Activated T-cell treated with anti-CD3 and anti-CD28 coated beads, Interleukin-2, amount 50 U/mL, for 4 hours (primary cell): ENCODE measurements at places on chromosomes 12 and 14.

GRCh38 chr12:66072135-66072534, 58.4 kb downstream of the LLPH start:
- no peak for DNase-seq

DNA sequence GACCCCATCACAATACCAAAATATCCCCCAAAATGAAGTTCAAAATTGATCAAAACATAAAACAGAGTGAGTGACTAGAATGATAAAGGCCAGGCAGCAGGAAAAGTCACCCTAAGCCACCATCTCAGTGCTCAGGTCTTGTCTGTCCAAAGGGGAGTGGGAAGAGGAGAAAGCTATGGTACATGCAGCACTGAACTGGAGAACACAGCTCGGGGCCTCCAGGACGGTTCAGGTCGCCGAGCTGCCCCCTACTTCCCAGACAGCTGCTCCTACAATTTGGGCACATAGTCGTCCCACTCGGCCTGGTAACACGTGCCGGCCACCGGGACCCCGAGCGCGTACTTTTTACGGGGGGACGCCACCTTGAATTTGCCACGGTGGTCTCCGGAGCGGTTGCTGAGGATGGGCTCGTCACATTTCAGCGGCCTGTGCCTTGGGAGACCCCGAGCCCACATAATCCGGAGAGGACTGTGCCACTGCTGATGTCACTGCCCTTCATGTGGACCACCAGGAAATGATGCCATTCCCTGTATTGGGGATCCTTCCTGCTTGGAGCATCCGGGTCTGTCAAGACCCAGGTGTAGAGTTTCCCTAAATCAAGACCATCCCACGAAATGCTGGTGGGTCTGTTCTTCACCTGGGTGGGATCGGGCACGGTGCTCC, 31.6 kb downstream of the AK7 start:
- no peak for DNase-seq

DNA sequence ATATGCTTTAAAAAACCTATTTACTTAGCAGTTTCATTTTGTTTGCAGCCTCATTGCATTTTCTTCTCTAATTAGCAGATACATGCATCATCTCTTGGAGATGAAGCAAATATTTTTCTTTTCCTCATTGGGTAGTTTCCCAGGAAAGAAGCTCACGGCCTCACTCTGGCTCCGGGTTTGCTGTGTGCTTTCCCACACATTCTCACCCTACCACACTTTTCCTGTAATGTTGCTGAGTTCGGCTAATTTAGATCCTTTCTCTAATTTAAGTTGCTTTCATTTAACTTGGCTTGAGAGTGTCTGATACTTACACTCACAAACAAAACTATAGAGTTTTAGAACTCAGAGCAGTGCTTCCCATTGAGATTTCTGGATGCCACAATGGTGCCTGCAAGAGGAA, 928.2 kb downstream of the NRXN3 start:
- no peak for DNase-seq

GRCh38 chr12:74412606-74413230, 124.9 kb upstream of the ATXN7L3B start:
- DNase-seq = no peak

- no peak for DNase-seq
Measured at GRCh38 chr14:34171431-34172172, 220.7 kb upstream of the EGLN3 start.

GRCh38 chr14:68458840-68459469, 333.9 kb downstream of the ZFP36L1 start:
- no peak for DNase-seq

DNA sequence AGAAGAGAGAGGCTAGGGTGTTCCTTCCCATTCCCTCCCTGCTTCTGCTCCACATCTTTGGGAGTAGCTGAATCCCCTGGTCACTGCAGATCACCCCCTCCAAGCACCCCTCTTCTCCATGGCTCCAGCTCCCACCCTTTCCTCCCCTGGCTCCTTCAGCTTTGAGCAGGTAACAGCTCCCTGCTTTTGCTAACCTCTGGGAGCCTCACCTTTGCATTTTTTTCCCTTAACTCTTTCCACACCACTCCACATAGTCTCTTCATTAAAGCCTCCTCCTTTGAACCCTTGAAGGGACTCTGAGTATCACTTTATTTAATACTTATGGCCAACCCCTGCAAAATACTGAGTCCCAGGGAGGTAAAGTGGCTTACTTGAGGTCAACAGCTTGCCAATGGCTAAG, 25.7 kb upstream of the SERPINA6 start:
- DNase-seq = no peak

GRCh38 chr12:7302266-7302986, 1.4 kb upstream of the ACSM4 start:
- DNase-seq = no peak

- no peak for DNase-seq
Measured at GRCh38 chr12:130956009-130956408, 2.3 kb downstream of the ADGRD1 start.

- DNase-seq = no peak
Measured at GRCh38 chr14:38243696-38244240, 12.1 kb downstream of the CLEC14A start.

- no peak for DNase-seq
Measured at GRCh38 chr12:1949771-1950470, 31.5 kb upstream of the CACNA2D4 start.

GRCh38 chr12:131242741-131243496, 289.2 kb downstream of the ADGRD1 start:
- no peak for DNase-seq

- no peak for DNase-seq
Measured at GRCh38 chr12:10362325-10362724, 27.5 kb downstream of the KLRK1 start.

DNA sequence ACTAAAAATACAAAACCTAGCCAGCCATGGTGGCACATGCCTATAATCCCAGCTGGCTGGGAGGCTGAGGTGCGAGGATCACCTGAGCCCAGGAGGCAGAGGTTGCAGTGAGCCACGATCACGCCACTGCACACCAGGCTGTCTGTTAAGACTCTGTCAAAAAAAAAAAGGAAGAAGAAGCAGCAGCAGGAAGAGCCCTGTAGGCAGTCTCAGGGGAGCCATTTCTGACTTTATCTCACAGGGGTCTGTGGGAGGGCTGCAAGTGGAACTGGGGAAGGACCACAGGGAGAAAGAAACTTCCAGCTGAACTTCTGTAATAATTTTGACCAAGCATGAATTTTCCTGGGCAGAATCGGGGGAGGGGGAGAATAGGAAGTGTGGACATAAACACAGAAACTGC, 32.7 kb downstream of the GARIN6 start:
- DNase-seq = no peak

DNA sequence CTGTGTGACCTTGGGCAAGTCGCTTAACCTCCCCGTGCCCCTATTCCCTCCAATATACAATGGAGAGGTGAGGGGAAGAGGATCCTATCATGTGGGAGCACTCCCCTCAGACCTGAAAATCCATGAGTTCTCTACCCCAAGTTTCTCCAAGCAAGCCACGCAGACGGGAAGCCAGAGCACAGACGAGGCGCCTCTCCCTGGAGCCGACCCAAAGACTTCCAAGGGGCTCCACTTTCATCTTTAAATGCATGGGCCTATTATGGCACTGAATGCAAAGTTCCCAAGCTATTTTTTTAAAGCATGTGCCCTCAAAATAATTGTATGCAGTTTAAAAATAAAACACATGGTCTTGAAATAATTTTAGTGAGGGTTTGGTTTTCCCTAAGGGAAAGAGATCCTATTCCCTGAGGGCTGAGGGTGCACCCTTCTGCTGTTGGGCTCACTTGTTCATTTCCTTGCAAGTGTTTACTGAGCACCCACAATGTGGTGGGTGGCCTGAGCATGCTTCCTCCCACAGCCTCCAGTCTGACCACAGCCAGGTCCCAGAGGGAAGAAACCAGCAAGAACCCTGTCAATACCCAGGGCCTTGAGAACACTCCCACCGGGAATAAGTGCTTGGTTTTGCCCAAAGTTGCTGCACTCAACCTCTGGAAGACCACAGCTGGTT, 14.6 kb downstream of the CMKLR1 start:
- DNase-seq = no peak

- DNase-seq = no peak
Measured at GRCh38 chr12:592024-592505, 71.2 kb downstream of the NINJ2 start.

- no peak for DNase-seq
Measured at GRCh38 chr14:100773331-100774163, 46.9 kb downstream of the DLK1 start.

- no peak for DNase-seq
Measured at GRCh38 chr14:76331328-76332011, 44.5 kb upstream of the ESRRB start.

- DNase-seq = no peak
Measured at GRCh38 chr12:33486058-33486457, 46.4 kb upstream of the SYT10 start.

DNA sequence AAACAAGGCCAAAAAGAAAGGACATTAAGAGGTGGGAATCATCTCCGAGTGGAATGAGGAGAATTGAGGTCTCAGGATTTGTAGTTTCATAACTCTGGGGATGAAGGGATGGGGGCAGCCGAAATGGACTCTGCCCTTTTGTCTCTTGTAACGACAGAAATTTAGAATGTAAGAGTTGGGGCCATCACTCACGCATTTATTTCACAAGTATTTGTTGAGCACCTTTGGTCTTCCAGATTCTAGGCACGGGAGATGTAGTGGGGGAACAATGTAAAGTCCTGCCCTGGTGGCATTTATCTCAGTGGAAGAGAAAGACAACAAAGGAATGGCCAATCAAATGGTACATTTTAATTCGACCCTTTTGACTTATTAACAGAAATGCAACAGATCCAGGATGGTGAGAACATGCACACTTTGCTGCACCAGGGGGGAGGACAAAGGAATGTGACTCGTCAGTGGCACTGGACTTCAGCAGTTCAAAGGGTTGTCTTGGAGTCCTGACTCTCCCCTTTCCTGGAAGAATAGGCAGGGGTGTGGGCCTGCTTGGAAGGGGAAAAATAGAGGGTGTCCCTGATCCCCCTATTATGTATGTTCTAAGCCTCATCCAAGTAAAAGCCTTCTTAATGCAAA, 102.0 kb downstream of the TMEM30B start:
- DNase-seq = no peak

GRCh38 chr14:32561520-32561919, 232.4 kb downstream of the AKAP6 start:
- DNase-seq = no peak

GRCh38 chr12:24360057-24360456, 410.6 kb upstream of the SOX5 start:
- no peak for DNase-seq

GRCh38 chr14:103898204-103898603, 30.1 kb upstream of the TDRD9 start:
- DNase-seq = no peak

GRCh38 chr14:65170768-65171507, 68.6 kb upstream of the MAX start:
- DNase-seq = peak; percentile 15

DNA sequence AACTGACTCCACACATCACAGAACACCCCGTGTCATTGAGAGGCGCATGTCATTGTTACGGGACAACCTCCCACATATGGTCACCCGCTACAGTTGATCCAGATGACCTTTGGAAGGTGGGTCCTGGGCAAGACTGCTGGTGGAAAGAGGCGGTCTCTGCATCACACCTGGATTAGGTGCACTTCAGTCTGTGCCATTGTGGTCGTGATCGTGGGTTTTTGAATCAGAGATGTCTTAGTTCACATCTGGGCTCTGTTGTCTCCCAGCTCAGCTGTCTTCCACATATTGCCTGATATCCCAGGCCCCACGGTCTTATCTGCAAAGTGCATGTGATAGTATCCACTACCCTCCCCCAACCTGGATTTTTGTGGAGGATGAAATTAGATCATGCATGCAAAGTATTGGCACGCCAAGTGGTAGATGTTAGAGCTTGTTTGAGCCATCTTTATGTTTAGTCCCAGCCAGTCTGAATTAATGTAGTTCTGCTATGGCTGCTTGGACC, 208.7 kb upstream of the FOXN3 start:
- DNase-seq = no peak

DNA sequence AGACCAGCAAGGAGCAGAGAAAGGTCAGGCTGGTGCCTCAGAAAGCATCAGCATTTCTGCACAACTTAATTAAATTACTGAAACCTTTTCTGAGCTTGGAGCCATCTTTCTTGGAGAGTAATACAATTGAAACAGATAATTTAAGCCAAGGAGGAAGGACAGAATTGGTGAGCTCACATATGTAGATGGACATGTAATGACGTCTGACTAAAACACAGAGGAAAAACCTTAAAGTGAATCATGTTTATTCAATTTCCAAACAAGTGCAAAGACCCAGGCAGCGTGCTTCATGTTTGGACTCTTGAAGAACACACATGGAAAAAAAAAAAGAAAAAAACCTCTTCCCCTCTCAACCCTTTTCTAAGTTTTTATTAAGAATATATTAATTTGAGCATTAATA, 19.0 kb downstream of the SUSD6 start:
- DNase-seq = no peak

GRCh38 chr12:23536293-23536692, 413.2 kb downstream of the SOX5 start:
- DNase-seq = no peak

GRCh38 chr14:57314396-57315089, 45.8 kb downstream of the AP5M1 start:
- DNase-seq = no peak

- no peak for DNase-seq
Measured at GRCh38 chr14:34554540-34555250, 15.2 kb upstream of the EAPP start.

- no peak for DNase-seq
Measured at GRCh38 chr14:33808187-33808586, 142.7 kb downstream of the EGLN3 start.

- DNase-seq = no peak
Measured at GRCh38 chr12:128269181-128269591, 2.2 kb downstream of the TMEM132C start.

DNA sequence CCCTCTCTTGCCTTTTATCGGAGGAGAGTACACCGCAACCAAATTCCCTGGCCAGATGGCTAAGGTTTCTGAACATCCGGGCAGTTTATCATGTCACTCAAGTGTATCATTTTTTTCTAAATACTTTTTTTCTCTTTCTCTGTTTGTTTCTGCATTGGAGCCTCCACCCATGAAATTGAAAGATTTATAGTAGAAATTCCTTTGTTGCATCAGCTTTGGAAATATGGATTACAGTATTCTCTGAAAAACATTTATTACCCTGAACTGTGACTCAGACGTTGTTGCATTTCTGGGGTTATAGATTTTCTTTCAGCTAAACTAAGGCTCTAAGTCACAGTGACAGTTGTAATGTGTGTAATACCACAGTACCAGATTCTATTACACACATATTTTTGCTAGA, 187.0 kb downstream of the SPTSSA start:
- no peak for DNase-seq

DNA sequence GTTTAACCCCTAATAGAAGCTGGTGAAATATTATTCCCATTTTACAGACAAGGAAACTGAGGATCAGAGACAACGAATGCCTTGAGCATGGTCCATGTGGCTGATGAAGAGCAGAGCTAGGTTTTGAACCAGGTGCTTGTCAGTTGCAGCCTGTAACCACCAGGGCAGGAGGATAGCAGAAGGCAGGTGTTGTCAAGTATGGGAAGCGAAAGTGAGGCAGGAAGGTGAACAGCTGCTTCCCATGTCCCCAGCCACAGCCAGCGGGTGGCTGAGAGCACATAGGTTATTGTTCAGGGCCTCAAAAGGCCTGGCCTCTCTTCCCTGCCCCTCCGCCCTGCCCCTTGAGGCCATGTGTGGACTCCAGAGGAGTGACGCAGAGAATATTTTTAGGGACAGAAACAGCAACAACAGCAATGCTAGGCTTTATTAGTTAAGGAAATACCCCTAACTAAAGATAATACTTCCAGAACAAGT, 39.6 kb downstream of the IQSEC3 start:
- no peak for DNase-seq

GRCh38 chr12:75977590-75977951, 54.0 kb downstream of the PHLDA1 start:
- DNase-seq = no peak
